A673 (cell line): ENCODE measurements at places on chromosomes 12 and 14. TPM values are rescaled to one million over a fixed set of nuclear protein-coding genes. Genes with fewer than 3 reads are reported as not detected.

- no peak for DNase-seq
These were observed 16.2 kb downstream of the KIF21A start for GRCh38 chr12:39426636-39427240.

- DNase-seq, result no peak
These were observed 14.7 kb downstream of the DLST start for GRCh38 chr14:74896400-74896799.

GRCh38 chr12:48979602-48980388 lies 1.7 kb downstream of the WNT1 start:
- DNase-seq, result no peak

DNA sequence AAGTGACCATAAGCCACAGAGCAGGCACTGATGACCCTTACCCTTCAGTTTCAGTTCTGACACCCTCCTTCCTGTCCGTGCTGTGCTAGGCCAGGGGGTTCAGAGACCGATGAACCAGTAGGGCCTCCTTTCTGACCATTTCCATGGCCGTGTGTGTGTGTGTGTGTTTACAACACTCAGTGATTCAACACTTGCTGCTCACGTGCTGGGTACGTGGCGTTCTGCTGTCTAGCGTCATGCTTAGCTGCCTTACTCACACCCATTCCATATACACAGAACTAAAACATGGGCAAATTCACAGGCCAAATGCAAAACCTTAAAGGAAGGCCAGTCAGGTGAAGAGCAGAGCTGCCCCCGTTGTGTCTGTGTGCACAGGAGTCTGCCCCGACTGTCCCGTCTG lies 67.5 kb downstream of the DNAH10 start:
- no peak for DNase-seq

GRCh38 chr12:53623548-53624385 lies 2.4 kb downstream of the ATF7 start:
- peak; percentile 54 for DNase-seq

RAN gene
- total RNA-seq, result 1,775 and 1,894 TPM in 2 replicates
